ENCODE measurements at places on chromosomes 7 and 10. TPM values are rescaled to one million over a fixed set of nuclear protein-coding genes. Genes with fewer than 3 reads are reported as not detected.

Gene ZNHIT1
- total RNA-seq: 45.3 TPM

Gene GIMAP7
- total RNA-seq: not detected

Gene CAMK2B
- not detected for total RNA-seq

Gene FAM25G
- total RNA-seq: not detected

Gene ADAM22
- 0.47 TPM for total RNA-seq

Gene BAIAP2L1
- total RNA-seq: 1.3 TPM

Measured in bronchial smooth muscle cell (primary cell).